ENCODE measurements at places on chromosomes 1 and 21.

GRCh38 chr1:151995774-151996173 lies 2.1 kb upstream of the S100A10 start:
- DNase-seq: no peak

DNA sequence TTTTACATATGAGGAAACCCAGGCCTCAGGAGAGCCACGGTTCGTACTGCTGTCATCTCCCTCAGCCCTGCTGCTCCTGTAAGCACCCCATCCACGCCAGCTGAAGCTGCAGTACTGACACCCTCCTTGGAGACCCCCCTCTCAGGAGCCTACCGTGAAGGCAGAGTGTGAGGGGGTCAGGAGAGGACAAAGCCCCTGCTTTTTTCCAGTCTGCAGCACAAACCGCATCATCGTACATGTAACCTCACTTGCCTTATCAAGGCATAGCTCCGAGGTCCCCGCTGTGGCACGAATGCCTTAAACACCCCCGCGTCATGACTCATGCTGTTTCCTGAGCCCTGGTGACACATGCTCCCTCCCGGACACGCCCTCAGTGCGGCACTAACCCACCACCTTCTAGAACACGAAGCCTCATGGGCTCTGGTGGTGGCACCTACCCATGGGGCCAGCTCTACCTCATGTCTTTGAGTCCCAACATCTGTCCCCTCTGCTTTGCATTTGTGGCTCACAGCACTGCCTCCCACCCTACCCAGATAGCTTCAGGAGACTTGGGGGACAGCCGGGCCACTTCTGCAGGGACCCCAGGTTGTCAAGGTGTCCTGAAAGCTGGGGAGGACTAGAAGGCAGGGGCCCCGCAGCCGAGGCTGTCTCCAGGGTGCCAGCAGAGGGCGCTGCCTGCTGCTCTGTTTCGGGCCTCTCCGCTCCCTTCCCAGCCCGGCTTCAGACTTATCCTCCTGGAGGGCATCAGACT lies 4.9 kb downstream of the SH3BGRL3 start:
- peak; percentile 84 for DNase-seq

DNA sequence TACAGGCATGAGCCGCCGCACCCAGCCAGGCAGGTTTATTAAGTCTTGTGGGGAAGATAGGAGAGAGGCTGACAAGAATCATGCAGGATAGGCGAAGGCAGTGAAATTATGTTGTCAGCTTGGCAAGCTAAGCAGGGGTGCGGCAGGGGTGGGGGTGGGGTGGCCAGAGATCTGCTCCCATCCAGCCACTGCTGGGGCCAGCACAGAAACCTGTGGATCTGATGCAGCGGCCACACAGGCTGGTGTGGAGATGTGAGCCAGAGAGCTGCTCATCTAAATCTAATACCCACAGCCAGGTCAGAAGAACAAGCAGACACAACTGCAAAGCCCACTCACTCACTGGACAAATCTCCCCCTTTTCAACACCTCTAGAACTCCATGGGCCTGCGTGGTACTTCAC lies 68.7 kb downstream of the KCTD3 start:
- DNase-seq: no peak

DNA sequence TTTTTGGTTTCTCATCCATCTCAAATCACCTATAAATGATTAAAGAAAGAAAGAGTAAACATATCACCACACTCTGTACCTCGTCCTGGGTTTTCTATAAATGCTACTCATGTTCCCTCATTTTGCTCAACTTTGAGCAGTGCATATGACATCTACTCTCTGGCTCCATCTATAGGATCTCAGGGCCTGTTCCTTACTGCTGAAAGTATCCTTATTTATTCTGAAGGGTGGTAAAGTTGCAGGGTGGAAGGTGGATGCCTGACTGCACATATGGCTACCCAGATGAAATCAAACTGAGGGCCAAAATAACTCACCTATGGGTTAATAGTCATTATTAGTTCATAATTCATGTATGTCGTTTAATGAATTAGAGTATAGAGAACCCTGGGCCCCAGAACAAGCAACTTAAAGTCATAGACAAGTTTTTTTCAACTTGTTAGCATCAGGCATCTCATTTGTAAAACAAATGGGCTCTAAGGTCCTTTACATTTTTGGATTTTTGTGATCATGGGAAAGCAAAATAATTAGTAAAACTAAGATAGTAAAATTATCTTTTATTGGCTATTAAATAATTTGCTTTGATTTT lies 46.5 kb downstream of the NCF2 start:
- peak; percentile 22 for DNase-seq

- no peak for DNase-seq
Measured at GRCh38 chr21:19995253-19995652, 1003.0 kb upstream of the NCAM2 start.

GRCh38 chr1:147204080-147204479 lies 21.1 kb downstream of the FMO5 start:
- no peak for DNase-seq

DNA sequence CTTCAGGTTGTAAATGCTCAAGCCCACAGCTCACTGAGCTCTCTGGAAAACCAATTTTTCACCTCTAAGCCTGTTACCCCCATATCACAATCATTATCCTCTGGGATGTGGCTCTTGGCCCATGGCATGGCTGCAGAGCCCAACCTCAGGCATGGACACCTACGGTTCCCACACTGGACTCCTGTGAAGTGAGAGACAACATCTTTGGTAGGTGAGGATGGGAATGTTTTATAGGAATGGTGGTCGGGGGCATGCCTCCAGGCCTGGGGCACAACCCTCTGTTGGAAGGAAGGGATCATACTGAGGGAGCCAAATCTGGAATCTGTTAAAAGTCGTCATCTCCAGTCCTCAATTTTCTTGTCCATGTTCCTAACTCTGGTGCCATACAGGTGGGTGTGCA lies 179.1 kb downstream of the FOXD2 start:
- DNase-seq: no peak

DNA sequence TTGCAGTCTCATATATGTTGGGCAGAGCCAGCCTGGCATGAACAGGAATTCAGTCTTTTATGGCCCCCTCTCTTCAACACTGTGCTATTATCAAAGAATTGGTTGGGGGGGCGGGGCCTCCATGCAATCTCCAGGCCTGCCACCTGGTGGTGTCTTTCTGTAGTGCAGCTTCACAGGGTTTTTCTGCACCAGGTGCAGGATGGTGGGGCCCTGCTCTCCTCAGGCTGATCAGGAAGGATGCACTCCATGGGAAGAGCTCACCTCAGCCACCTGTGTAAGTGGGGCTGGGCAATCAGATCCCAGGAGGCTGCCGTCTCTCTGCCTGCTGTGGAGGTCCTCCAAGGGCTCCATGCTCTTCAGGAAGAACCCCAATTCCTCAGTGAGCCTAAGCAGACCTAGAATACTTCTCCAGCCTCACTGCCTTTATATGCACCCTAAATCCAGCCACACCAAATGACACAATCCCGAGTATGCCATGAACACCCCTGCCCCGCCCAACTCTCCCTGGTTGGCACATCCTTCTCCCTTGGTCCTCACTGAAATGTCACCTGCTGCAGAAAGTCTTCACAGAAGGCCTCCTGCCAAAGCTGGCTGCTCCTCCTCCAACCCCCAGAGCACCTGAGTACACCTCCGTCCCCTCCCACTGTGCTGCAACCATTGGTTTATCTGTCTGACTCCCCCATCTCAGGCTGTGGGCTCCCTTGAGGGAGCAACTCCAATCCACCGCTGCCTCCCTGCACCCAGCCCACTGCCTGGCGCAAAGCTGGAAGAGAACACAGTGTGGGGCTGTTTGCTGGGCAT lies 16.5 kb downstream of the STK40 start:
- DNase-seq: peak; percentile 47

- DNase-seq: no peak
Measured at GRCh38 chr1:69929308-69930057, 275.9 kb downstream of the LRRC40 start.

GRCh38 chr1:170660281-170660713 lies 3.6 kb upstream of the PRRX1 start:
- no peak for DNase-seq

GRCh38 chr1:187460093-187460492 lies 631.3 kb downstream of the PLA2G4A start:
- no peak for DNase-seq

- no peak for DNase-seq
Measured at GRCh38 chr1:19710825-19711611, 46.3 kb downstream of the HTR6 start.

Measured in Panc1 (cell line).